ENCODE measurements at places on chromosomes 7 and 10. TPM values are rescaled to one million over a fixed set of nuclear protein-coding genes. Genes with fewer than 3 reads are reported as not detected.

The WEE2 gene
- not detected for total RNA-seq

- H3K27ac ChIP-seq, result no peak overlapping the region
- no peak overlapping the region for H3K4me3 ChIP-seq
- no peaks in the 10 kb centered on the region for H3K36me3 ChIP-seq
- H3K4me1 ChIP-seq, result no peaks in the 10 kb centered on the region
- no peak for DNase-seq
- H3K27me3 ChIP-seq, result no peaks in the 10 kb centered on the region
Observed at GRCh38 chr7:114128880-114129279, 210.1 kb upstream of the PPP1R3A start.

GRCh38 chr7:125436220-125436619 lies 506.6 kb upstream of the POT1 start:
- no peaks in the 10 kb centered on the region for H3K36me3 ChIP-seq
- H3K27ac ChIP-seq, result no peak overlapping the region
- H3K4me3 ChIP-seq, result no peak overlapping the region
- H3K4me1 ChIP-seq, result no peaks in the 10 kb centered on the region
- H3K27me3 ChIP-seq, result no peaks in the 10 kb centered on the region

The H2BK1 gene
- total RNA-seq, result not detected

GRCh38 chr10:70740406-70741288 lies 44.5 kb downstream of the TBATA start:
- H3K27ac ChIP-seq, result no peak overlapping the region
- H3K4me1 ChIP-seq, result no peaks in the 10 kb centered on the region
- no peak overlapping the region for H3K4me3 ChIP-seq
- no peaks in the 10 kb centered on the region for H3K36me3 ChIP-seq
- H3K27me3 ChIP-seq, result no peaks in the 10 kb centered on the region
- DNase-seq, result no peak

GRCh38 chr7:105650382-105650970 lies 69.2 kb upstream of the EFCAB10 start:
- no peaks in the 10 kb centered on the region for H3K27me3 ChIP-seq
- H3K27ac ChIP-seq, result no peak overlapping the region
- H3K36me3 ChIP-seq, result no peaks in the 10 kb centered on the region
- H3K4me1 ChIP-seq, result no peaks in the 10 kb centered on the region
- no peak overlapping the region for H3K4me3 ChIP-seq

The TLL2 gene
- total RNA-seq, result not detected

GRCh38 chr10:132507956-132508490 lies 29.6 kb upstream of the INPP5A start:
- no peak overlapping the region for H3K4me3 ChIP-seq
- no peaks in the 10 kb centered on the region for H3K27me3 ChIP-seq
- no peaks in the 10 kb centered on the region for H3K36me3 ChIP-seq

GRCh38 chr7:124652237-124652636 lies 113.4 kb downstream of the GPR37 start:
- no peaks in the 10 kb centered on the region for H3K36me3 ChIP-seq
- no peak overlapping the region for H3K27ac ChIP-seq
- H3K4me1 ChIP-seq, result no peaks in the 10 kb centered on the region
- DNase-seq, result no peak
- no peaks in the 10 kb centered on the region for H3K27me3 ChIP-seq
- H3K4me3 ChIP-seq, result no peak overlapping the region

DNA sequence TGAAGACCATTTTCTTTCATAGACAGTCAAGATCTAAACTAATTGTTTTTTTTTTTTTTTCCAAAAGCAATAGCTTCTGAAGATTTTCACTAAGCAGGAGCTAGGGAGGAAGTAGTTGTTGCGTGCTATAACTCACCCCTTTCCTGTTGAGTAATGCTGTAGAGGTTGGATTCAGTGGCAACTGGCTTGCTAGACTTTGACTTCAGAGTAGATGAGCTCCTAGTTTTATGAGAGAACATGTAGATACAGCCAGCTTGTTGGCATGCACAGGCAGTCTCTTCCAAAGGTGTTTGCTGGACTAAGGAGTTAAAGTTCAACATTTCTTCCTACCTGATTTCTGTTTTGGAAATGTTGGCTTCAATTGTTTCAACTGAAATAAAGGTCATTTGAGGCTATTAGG lies 66.2 kb upstream of the MXI1 start:
- H3K27me3 ChIP-seq, result no peaks in the 10 kb centered on the region
- no peak overlapping the region for H3K27ac ChIP-seq
- no peaks in the 10 kb centered on the region for H3K4me1 ChIP-seq
- no peak for DNase-seq

- H3K4me3 ChIP-seq, result no peak overlapping the region
- H3K27ac ChIP-seq, result no peak overlapping the region
- no peaks in the 10 kb centered on the region for H3K36me3 ChIP-seq
- no peaks in the 10 kb centered on the region for H3K4me1 ChIP-seq
- H3K27me3 ChIP-seq, result no peaks in the 10 kb centered on the region
Observed at GRCh38 chr10:56895306-56895705, 534.2 kb upstream of the ZWINT start.

The TSPAN12 gene
- 6.6 TPM for total RNA-seq

DNA sequence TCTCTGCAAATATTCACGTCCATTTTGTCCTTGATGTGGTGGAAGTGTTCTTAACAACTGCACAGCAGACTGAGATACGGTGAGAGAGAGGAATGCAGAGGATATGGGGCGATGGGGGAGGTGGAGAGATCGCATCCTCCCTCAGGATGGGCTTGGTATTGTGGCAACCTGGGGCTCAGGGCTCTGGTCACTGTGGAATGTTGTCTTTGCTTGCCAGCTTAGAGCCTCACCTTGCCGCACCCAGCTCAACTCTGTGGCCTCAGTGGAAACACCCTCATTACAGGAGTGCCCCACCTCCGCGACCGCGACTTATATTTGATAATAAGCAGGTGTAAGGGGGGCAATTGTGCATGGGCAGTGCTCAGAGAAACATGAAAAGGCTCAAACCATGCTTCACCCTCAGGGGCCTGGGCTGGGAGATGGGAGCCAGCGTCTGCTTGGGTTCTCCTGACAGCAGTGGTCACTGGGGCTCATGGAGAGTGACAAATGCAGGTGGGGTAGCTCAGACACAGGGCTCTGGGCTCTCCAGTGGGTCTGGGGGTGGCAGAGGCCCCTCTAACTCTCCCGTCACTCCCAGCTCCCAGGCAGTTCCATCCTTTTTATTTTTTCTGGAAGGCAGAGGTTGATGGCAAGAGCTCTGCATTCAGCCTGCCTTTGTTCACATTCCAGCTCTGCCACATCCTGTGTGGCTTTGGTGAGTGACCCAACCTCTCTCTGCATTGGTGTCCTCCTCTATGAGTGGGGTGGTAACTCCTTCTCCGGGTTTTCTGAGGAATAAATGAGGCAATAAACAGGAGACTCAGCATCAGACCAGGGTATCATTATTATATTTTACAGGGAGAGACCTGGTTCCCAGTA lies 43.1 kb upstream of the EMX2 start:
- H3K4me1 ChIP-seq, result no peaks in the 10 kb centered on the region
- DNase-seq, result no peak
- no peak overlapping the region for H3K4me3 ChIP-seq
- H3K36me3 ChIP-seq, result no peaks in the 10 kb centered on the region

DNA sequence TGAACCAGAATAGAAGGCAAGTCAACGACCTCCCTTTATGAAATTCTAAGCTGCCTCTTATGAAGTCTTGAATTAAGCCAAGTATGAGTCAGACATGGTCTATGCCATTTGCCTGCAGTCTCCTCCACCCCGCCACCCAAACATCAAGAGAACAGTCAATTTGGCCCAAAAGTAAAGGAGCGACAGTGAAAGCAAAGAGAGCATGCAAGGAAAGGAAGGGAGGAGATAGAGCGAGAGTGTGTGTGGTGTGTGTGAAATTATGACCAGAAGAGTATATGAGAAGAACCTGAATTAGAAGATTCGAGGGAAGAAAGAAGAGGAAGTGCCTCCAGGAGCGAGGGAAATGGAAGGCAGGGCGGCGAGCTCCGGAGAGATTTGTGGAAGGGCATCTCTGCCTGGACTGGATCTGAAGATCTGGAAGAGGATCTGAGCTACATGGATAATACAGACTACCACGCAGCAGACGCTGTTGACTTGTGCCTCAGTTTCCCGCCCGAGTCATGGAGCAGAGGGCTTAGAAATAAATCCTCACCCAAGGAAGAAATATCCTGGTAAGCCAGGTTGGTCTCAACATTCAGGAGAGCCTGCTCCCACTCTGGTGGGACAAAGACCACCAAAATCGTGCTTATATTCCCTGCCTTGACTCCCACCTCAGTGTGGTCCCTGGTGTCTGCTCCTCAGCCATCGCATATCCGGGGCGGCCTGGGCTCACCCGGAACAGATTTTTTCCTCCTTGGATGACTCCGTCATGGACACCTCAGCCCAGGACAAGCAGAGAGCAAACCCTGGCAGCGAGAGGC lies 459 bp downstream of the ZDHHC6 start:
- H3K36me3 ChIP-seq, result no peaks in the 10 kb centered on the region
- H3K4me1 ChIP-seq, result no peaks in the 10 kb centered on the region

DNA sequence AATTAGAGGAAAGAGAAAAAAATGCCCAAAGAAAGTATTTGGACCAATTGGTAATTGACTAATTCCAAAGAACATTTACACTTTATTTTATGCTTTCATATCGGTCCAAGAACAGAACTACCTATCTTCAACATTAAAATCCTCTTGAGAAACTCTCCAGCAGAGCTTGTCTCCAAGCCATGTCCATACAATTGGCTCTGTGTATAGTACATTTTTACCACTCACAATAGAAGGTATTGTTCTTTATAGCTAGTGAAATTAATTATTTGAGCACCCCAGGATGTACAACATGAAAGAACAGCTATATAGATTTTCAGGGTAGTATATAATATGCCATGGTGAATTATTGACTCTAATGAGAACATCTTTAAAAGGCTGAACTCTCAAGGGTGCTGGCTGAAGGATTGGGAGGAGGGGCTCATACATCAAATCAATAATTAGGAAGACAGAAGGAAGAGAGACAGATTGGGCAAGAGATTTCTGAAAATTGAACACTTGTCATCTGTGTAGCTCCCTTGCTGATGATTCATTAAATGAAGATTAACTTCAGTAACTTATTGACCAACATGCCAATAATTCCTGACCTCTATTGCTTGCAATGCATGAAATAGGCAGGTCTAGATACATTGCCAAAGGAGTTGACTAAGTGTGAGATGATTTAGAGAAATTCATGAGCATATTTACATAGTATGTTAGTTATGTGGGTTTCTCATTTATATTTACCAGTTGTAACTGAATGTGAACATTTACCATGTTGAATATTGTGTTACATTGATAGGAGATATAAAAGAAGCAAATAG lies 249.7 kb downstream of the MTERF1 start:
- DNase-seq, result no peak
- no peaks in the 10 kb centered on the region for H3K36me3 ChIP-seq
- no peak overlapping the region for H3K27ac ChIP-seq
- H3K4me3 ChIP-seq, result no peak overlapping the region
- H3K27me3 ChIP-seq, result no peaks in the 10 kb centered on the region

DNA sequence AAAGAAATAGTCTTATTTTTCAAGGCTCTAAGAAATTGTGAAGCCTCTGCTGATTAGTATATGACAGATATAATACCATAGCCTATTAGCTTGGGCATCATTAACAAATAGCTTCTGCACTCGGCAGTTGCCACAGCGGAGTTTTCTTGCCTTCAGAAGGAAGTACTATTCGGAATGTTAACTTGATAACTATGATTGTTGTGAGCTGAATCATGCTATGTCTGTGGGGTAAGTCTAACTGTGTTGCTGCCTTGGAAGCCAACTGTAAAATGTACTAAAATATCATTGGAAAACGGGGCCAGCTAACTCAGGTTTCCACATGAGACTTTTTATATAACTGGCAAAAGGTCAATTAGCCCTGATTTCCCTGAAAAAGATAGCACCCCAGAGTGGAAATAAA lies 93.2 kb downstream of the TWIST1 start:
- DNase-seq, result no peak
- no peak overlapping the region for H3K27ac ChIP-seq
- no peak overlapping the region for H3K4me3 ChIP-seq

DNA sequence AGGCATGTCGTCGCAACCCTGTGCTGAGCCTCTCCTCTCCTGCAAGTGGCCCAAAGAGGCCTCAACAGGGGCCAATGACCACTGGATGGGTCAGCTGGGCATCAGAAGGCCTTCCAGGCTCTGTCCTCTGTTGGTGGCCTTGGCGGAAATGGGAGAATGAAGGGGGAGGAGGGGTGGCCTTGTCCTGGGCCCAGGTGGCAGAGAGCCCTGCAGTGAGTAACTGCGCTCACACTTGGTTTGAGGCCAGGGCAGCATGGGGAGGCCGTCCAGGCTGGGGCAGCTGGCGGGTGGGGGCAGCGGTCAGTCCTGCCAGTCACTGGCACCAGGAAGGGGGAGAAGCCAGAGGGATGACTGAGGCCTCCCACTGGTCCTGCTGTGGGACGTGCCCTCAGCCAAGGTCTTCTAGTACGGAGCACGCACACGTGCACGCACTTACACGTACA lies 59.8 kb downstream of the LHPP start:
- H3K4me3 ChIP-seq, result no peak overlapping the region
- no peaks in the 10 kb centered on the region for H3K36me3 ChIP-seq
- H3K27me3 ChIP-seq, result no peaks in the 10 kb centered on the region
- H3K27ac ChIP-seq, result no peak overlapping the region
- no peaks in the 10 kb centered on the region for H3K4me1 ChIP-seq
- DNase-seq, result no peak

GRCh38 chr7:93165447-93165846 lies 17.3 kb upstream of the SAMD9L start:
- no peak for DNase-seq
- no peaks in the 10 kb centered on the region for H3K27me3 ChIP-seq
- no peaks in the 10 kb centered on the region for H3K36me3 ChIP-seq
- H3K4me1 ChIP-seq, result no peaks in the 10 kb centered on the region
- H3K4me3 ChIP-seq, result no peak overlapping the region

Measured in breast epithelium (tissue), 4 donors.